T-helper 17 cell (primary cell): ENCODE measurements at places on chromosomes 1 and 21.
A peak's percentile ranks its signal among the peaks of the same experiment; 100 is the strongest.

DNA sequence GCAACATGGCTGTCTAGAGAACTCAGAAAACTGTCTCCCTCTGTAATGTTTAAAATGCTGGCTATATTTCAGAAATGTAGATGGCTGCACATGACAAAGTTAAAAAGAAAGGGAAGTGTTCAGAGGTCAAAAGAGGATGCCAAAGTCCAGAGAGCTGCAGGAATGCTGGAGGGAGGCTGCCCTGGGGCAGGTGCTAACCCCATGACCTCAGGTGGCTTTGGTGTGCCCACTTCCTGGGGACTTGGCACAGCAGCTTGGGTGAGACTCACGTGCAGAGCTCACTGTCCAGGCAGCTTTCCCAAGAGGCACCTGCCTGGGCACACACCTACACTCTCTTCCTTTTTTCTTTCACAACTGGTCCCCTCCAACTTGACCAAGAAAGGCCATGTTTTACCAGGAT is 256.4 kb downstream of the KCNJ6 start:
- DNase-seq: no peak

DNA sequence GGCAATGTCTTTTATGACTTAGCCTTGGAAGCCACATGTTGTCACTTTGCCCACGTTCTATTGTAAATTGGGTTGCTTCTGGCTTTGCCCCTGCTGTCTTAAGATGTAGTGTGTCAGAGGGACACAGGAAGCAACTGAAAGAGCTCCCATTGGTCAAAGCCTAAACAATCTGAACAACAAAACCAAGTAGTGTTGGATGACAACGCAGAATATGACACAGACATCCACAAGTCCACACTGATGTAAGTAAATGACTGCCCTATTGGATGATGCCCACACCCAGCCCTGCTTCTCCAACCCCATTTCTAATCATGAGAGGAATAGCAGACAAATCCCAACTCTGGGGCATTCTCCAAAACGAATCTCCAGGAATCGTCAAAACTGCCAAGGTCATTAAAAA is 50.7 kb downstream of the ELF3 start:
- no peak for DNase-seq

- no peak for DNase-seq
Observed at GRCh38 chr21:42348762-42349161, 2.0 kb downstream of the TFF2 start.

DNA sequence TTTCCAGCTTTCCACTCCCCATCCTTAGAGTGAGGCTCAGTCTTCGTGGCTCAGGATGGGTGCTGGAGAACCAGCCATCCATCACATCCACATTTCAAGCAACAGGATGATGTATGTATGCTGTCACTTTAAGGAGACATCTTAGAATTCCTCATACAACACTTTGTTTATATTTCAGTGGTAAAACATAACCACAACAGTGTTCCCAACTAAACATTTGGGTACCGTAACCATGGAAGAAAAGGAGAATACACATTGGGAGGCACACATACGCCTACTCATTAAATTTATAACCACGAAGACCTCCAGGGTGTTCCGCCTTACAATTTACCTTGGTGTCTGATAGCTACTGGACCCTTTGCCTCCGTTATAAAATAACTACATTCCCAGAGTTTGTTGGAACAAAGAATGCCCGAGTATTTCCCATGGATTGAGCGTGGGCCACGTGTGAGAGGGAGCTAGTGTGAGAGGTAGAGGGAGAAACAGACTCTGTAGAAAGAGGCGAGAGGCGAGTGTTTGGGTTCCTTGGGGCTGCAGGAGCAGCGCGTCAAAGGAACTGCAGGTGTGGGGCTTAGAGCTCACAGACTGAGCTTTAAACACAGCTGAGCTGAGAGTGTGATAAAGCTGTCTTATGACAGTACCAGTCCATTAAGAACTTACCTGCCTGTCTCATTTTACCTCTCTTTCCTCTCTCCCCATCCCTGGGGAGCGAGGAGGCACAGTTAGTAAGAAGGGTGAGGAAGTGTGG is 111.5 kb upstream of the USP24 start:
- DNase-seq: no peak

DNA sequence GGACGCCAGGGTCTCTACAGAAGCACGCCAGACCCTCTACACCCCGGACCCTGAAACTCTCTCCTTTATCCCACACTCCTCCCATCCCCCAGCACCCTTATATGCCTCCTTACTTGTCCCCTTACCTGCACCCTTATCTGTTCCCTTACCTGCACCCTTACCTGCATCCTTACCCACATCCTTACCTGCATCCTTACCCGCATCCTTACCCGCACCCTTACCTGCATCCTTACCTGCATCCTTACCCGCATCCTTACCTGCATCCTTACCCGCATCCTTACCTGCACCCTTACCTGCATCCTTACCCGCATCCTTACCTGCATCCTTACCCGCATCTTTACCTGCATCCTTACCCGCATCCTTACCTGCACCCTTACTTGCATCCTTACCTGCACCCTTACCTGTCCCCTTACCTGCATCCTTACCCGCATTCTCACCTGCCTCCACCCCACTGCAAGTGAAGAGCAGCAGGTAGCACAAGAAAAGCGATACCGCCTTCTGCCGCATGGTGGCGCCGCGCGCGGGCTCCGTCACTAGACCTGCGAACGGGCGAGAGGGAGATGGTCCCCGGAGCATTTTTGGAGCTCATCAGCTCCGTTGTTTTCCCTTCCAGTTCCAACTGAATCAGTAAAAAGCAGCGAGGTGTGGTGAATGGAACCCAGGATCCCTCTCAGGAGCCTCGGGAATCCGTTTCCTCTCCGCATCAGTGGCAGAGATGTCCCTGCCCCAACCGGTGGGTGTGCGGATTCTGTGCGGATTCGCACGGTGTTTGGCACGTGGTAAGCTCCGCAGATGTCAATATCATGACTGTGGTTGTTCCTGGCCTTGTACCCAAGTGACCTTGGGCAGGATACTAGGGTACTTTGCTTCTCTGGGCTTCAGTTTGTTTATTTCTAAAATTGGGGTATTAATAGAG is 2.9 kb downstream of the IFI6 start:
- peak; percentile 91 for DNase-seq

- no peak for DNase-seq
Observed at GRCh38 chr1:85268801-85269585, 7.4 kb downstream of the BCL10 start.

GRCh38 chr1:167152192-167152876 is 58.5 kb downstream of the STYXL2 start:
- no peak for DNase-seq

DNA sequence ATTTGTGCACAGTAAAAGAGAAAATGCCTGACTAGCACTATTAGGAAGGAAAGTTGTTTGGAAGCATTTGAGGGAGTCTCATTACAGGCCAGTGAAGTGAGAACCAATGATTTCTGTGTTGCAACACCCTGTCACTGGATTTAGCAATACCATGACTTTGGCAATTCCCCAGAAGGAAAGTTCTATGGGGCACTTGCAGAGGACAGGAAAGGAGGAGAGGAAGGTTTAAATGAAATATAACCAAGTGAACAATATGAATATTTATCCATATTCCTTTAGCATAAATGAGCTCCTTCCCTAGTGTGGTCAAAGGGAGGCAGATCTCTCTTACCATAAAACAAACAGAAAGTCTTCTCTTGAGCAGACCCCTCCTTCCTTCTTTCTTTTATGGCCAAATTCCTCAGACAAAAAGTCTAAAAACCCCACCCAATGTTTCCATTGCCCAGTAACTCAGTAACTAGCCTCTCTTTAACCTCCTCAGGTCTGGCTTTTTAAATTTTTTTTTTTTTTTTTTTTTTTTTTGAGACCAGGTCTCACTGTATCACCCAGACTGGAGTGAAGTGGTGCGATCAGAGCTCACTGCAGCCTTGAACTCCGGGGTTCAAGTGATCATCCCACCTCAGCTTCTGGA is 5.5 kb downstream of the TLR5 start:
- DNase-seq: no peak

DNA sequence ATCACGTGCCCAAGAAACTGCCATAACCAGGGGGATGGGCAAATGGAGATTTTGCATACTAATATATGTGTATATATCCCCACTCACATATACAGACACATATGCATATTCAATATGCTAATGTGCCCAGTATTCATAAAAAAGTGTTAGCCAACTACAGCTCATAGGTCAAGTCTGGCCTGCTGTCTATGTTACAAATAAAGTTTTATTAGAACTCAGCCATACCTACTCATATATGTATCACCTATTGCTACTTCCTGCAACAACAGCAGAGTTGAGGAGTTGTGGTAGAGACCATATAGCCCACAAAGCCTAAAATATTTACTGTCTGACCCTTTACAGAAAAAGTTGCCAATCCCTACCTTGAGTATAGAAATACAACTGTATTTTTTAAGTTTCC is 93.3 kb downstream of the SDCCAG8 start:
- no peak for DNase-seq

GRCh38 chr21:37071561-37072273 is 1.2 kb downstream of the PIGP start:
- no peak for DNase-seq

GRCh38 chr21:44306936-44307704 is 7.3 kb downstream of the PFKL start:
- DNase-seq: no peak

- DNase-seq: no peak
Observed at GRCh38 chr21:15062606-15062965, 2.2 kb downstream of the NRIP1 start.

- DNase-seq: no peak
Observed at GRCh38 chr1:1391225-1391624, 7.9 kb downstream of the CCNL2 start.

DNA sequence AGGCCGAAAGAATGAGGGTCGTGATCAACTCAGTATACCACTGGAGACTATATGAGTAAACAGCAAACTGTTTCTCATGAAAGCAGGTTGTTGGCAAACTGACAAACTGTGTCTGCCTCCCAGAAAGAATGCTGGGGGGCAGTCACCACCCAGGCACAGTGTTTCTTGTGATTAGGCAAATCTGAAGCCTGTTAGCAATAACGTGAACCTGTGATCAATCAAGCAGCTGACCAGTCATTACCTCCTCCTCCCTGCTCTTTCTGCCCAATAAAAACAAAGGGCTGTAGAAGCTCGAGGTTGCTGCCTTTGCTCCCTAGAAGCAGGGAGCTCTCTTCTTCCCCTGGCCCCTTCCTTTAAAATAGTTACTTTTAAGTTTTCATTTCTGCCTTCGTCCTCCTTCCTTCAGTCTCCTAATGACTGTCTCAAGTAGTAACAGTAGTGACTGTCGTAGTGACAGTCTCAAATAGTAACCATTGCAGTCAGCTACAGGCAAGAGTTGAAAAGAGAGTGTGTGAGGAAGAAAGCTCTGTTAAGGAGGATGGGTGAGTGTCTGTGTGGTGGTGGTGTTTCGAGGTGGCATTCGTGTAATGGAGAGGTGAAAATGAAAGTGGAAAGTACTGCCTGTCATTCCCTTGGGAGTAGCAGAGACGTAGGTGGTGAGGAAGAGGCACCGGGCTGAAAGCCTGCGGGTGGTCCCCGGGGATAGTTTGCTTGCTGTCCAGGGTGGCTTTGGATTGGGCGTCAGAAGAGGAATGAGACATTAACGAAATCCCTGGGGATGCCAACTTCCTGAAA is 14.5 kb downstream of the HHAT start:
- DNase-seq: no peak

DNA sequence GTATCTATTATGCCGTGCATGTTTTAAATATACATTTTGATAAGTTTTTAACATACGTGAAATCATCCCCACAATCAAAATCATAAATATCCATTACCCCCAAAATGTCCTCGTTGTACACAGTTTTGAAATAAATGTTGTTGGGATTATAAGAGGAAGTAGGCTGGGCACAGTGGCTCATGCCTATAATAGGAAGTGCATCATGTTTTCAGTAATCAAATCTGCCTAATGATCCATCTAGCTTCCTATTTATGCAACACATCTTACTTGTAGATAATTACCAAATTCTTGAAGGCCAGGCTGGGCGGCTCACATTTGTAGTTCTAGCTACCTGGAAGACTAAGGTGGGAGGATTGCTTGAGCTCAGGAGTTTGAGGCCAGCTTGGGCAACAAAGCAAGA is 15.0 kb upstream of the IFNGR2 start:
- no peak for DNase-seq

DNA sequence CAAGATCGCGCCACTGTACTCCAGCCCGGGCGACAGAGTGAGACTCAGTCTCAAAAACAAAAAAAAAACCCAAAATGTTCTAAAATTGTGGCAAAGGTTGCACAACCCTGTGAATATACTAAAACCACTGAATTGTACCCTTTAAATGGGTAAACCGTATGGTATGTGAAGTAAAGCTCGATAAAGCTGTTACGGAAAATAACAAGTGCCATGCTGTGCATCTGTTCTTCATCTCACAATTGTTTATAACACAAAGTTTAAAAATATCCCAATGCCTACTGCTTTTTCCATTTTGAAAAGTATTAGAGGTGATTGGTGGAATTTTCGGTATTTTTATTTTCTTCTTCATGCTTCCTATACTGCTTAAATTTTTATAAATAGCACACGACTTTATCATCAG is 111.5 kb downstream of the ENAH start:
- DNase-seq: no peak

- no peak for DNase-seq
Observed at GRCh38 chr21:19228226-19228625, 824.6 kb upstream of the TMPRSS15 start.

- no peak for DNase-seq
Observed at GRCh38 chr1:116489231-116489697, 81.6 kb downstream of the CD58 start.

GRCh38 chr1:67832737-67833601 is at the start of gene GNG12:
TSS of gene GNG12 (minus strand) at chr1:67833467. CDS start at chr1:67707686, 125,781 bp downstream.
- no peak for DNase-seq

GRCh38 chr21:29195981-29196669 is 65.7 kb downstream of the MAP3K7CL start:
- DNase-seq: no peak
